ENCODE measurements at places on chromosomes 16 and 17.

- DNase-seq, result no peak
Observed at GRCh38 chr16:57278494-57278893, 6.0 kb downstream of the PLLP start.

- no peak for DNase-seq
Observed at GRCh38 chr17:13749166-13749890, 147.6 kb upstream of the HS3ST3A1 start.

- DNase-seq, result no peak
Observed at GRCh38 chr17:73334771-73335513, 23.1 kb upstream of the CDC42EP4 start.

- no peak for DNase-seq
Observed at GRCh38 chr17:36001862-36002603, 680 bp upstream of the CCL15 start.

DNA sequence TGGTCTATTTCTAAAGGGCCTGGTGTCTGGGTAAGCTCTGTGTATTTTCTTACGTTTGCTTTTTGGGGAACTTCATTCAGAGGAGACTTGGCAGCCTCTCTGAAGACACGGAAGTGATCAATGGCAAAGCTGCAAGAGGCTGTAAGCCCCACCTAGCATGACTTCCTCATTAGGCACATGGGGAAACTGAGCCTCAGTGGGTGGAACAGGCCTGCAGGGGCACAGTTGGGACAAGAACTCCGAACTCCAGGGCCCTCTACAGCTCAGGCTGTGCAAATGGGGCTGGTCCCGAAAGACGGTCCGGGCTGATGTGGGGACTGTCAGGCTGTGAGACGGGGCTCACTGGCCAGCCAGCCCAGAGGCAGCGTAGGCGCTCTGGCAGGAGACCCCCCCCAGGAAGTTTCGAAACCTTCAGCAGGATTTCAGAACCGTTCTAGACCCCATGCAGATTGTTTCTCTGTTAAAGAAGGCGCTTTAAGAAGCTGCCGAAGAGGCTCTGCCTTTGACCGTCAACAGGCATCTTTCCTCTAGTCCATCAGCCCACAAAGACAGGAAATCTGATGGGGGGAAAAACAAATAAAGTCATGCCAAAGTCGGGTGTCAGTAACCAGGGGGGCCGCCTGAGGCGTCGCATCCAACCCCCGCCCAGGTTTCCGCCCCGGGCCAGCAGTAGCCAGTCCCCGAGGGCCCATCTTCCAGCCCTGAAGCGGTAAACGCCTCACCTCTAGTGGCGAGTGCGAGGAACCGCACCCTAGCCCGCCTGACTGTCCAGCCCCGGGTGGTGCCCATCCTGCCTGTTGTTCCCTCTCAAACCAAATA lies 79.8 kb upstream of the TBC1D3K start:
- DNase-seq, result no peak

DNA sequence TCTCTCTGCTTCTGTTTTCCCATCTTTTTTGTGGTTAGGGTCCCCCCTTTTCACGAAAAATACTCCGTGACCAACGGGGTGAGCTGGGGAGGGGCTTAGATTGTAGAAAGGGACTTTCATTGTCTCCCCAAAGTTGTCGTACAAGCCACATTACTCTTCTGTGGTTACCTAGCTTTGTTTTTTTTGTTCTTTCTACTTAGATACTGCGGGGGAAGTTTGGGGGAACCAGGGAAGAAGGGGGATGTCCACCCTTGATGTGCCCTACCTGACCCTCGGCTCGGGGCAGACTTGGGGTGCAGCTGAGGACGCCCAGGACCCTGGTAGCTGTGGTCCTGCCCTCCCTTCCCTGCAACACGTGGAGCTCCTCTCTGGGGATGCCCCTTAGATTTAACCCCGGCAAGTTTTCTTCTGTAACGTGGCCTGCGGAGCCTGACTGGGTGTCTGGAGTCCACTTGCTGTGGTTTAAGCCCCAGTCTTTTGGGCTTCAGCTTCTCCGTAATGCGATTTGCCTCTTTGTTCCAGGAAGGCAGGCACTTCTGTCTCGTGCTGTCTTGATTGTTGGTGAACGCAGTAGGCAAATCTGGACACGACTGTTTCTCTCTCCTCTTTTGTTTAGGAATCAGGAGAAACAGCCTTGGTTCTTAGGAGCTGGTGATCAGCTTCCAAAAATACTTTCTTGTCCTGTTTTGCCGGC lies 892 bp downstream of the ABCC1 start:
- DNase-seq, result no peak

- DNase-seq, result no peak
Observed at GRCh38 chr16:66605177-66605978, 874 bp downstream of the CMTM3 start.

- no peak for DNase-seq
Observed at GRCh38 chr17:39606434-39607056, 1.2 kb downstream of the NEUROD2 start.

GRCh38 chr17:75637143-75637538 lies 3.9 kb downstream of the SMIM5 start:
- DNase-seq, result no peak

GRCh38 chr16:70494777-70495176 lies 28.6 kb downstream of the COG4 start:
- no peak for DNase-seq

DNA sequence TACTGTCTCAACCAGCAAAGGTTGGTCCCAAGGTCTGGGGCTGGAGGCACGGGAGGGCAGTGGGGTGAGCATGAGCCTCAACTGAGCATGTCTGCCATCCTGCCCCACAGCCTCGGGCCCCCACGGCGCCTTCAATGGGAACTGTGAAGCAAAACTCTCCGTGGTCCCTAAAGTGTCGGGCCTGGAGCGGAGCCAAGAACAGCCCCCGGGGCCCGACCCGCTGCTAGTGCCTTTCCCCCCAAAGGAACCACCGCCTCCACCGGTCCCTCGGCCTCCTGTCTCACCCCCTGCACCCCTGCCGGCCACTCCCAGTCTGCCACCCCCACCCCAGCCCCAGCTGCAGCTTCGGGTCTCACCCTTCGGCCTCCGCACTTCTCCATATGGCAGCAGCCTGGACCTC lies 4.2 kb downstream of the FBRS start:
- DNase-seq, result no peak

DNA sequence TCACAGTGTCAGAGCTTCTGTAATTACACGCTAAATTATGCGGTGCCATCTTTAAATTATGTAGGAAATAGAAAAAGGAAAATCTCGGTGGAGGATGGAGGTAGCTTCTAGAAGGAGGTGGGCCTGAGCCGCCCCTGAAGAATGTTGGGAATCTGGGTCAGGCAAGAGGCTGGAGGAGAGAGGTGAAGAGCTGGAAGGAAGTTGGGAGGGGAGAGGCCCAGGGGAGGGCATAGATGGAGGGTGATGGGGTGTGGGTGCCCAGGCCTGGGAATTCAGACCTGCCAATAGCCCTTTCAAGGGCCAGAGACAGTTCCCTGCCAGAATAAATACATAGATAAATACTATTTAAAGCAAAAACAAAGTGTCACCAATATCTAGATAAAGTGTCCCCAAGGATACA lies 415.0 kb upstream of the HSBP1 start:
- no peak for DNase-seq

DNA sequence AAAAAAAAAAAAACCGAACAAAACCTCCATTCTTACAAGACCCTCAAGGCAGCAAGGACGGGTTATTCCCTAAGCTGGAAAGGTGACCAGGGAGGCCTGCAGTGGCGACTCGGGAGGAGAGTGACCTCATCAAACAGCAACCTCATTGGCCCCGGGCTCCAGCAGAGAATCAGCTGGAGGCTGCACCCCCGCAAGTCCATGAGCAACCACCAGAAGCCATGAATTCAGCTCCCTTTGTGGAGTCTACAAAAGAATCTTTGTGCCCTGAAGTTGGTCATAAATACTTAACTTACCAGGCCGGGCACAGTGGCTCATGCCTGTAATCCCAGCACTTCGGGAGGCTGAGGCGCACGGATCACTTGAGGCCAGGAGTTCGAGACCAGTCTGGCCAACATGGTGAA lies 80.9 kb upstream of the CREBBP start:
- DNase-seq, result no peak

DNA sequence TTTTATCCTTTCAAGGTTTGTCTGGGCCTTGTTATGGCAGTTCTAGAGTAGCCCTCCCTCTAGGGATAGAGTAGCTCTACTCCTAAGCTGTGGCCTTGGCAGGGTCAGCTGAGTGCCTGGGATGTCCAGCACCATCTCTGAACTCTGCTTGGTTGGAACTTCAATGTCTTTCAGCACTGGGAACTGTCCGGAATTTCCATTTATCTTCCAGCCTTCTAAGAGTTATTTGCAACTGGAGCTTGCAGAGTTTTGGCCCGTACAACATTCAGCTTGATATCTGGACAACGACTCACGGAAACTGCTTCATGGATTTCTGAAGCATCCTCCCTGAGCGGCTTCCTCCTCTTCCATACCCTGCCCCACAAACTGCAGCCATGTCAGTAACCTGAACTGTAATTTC lies 22.9 kb downstream of the MMD start:
- no peak for DNase-seq

DNA sequence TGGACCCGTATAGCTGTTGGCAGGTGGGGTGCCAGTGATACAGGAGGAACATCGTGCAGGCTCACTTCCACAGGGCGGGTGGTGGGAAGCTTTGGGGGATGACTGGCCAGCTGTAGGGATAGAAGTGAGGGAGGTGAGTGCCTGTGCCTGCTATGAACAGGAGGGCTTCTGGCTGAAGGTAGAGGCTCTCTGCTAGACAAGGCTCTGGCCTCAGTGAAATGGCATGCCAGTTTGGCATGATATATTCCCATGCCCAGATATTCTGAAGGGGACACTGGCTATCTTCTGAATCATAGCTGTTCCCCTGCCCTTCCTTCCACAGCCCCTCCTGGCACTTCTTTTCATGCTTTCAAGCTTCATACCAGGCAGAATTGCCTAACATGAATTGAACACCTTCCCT lies 19.1 kb downstream of the PHAF1 start:
- no peak for DNase-seq

DNA sequence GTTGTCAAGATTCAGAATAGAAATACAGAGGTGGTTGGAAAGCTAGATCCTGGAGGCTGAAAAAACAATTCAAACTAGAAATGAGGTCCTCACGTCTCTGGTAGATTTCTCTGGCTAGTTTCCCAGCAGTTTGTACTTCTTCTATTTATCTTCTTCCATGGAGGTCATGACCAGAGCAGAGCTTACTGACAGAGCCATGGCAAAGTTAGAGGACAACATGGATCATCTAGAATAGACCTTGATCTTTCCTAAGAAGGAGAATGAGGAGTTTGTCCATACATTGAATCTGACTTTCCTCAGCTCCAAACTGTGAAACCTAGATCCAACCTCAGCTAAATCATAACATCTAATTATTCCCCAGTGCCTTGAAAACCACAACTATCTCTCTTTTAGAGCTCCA lies 900.8 kb upstream of the GOT2 start:
- no peak for DNase-seq

- DNase-seq, result no peak
Observed at GRCh38 chr17:43018932-43019331, 3.3 kb downstream of the VAT1 start.

- DNase-seq, result no peak
Observed at GRCh38 chr17:31198026-31198425, 99.0 kb downstream of the OMG start.

DNA sequence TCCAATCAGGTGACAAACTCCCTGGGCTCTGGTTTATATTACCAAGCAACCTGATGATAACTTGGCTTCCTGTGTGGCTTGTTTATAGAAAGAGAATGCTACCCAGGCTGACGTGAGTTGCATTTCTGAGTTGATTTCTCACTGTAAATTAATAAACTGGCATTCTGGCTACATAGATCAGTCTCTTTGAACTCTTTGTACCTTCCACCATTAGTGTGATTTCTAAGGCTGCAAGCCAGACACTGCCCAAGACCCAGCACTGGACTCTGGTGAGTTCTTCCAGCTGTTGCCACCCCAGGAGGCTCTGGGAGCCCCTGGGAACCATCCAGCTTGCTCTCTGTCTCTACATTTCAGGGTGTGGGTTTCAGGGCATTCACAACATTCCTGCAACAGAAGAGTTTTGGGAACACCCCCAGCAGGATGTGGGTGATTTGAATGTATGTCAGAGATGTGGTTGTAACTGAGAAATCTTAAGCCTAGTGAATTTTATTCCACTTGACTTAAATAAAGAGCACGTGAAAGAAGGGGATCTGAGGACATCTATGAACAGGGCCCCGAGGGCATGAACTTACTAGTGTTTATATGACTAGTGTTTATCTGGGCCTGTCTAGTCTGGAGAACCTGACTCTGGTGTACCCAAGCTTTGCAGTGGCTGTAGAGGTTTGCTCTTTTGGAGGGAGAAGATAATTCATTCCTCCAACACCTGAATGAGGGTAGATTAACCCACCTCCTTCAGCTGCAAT lies 30.3 kb upstream of the LRRC37A start:
- no peak for DNase-seq

DNA sequence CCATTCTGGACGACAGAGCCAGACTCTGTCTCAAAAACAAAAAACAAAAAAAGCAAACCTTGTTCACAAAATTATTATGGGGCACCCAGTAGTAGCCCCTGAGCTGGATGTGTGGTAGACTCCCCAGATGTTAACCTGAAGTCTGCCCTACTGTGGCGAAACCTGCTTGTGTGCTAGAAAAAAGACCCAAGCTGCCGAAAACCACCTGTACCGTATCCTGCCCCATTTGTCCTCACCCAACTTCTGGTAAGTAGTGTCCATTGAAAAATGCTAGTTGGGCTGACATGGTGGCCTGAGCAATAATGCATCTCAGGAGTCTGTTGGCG lies 9.1 kb downstream of the RMI2 start:
- no peak for DNase-seq

- DNase-seq, result no peak
Observed at GRCh38 chr17:60169921-60170817, 20.4 kb downstream of the CA4 start.

DNA sequence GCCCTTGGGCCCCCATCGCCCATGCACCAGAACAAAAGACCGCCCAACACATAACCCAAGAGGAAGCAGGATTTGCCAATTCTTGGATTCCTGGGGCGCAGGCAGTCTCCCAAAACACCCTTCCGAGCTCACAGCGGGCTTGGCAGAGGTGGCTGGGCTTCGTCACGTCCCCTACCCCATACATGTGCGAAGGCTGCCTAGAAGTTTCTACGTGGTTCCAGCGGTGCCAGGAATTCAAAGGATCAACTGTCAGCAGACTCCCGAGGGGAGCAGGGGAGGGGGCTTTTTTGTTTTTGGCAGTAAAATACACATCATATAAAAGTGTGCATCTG lies 80.8 kb upstream of the PLCG2 start:
- DNase-seq, result no peak

- no peak for DNase-seq
Observed at GRCh38 chr16:89385712-89386111, 104.6 kb downstream of the ANKRD11 start.

DNA sequence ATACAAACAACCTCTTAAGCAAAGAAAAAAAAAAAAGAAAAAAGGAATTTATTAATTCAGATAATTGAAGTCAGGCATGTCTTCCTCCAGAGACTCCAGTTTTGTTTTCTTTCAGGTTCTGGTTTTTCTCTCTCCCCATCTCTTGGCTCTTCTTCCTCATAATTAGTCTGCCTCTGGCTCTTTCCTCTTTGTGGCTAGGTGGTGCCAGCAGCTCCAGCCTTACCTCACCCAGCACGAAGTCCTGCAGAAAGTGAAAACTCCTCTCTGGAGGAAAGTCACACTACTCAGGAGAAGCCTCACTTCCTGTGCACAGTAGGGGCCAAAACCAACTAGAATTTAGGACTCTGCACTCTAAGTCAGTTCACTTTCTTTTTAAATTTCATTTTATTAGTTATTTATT lies 10.3 kb upstream of the NFAT5 start:
- no peak for DNase-seq

All from NCI-H1694 treated with DMSO at 0.1 percent for 48 hours (cell line).